ENCODE measurements at places on chromosomes 1 and 21.

DNA sequence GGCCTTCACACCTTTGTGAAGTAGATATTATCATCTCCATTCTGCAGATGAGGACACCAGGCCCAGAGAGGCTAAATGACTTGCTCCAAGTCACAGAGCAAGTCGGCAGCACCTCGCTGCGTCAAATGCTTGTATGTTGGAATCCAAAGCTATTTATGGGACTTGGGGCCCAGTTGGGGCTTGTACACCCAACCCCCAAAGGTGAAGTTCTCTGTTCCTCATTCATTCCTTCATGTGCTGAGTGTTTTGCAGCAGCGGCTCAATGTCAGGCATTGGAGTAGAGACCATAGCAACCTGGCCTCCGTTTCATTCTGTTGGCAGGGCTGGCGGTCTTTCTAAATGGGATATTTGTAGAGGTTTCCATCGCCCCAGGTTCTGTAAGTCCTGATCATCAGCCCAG lies 113.4 kb upstream of the SLC25A33 start:
- no peak for DNase-seq

GRCh38 chr1:154746622-154747299 lies 123.3 kb downstream of the KCNN3 start:
- DNase-seq: no peak

DNA sequence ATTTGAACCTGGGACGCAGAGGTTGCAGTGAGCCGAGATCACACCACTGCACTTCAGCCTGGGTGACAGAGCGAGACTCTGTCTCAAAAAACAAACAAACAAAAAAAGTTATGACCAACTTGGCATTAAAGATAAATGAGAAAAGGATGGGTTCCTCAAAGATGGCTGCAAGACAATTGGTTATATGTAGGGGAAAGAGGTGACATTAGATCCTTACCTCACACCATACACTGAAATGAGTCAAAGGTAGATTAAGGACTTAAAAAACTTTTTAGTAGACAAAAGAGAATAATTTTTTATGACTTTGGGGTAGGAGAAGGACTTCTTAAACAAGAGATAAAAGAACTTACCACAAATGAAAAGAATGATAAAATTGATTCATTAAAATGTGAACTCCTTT lies 74.5 kb downstream of the SYF2 start:
- no peak for DNase-seq

DNA sequence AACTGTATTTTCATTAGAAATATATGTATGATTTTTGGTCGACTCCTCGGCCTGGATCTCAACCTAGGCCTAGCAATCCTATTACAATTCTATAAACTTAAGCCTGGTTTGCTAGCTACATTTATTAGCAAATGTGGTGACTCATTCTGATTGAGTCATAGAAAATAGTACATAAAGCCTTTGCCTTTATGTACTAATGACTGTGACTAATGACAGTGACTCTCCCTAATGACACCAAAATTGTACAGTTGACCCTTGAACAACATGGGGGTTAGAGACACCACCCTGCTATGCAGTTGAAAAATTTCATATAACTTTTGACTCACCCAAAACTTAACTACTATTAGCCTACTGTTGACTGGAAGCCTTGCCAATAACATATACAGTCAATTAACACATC lies 78.9 kb downstream of the CLEC20A start:
- DNase-seq: no peak

- peak; percentile 66 for DNase-seq
Measured at GRCh38 chr21:31310750-31311149, 33.3 kb downstream of the TIAM1 start.

All from NCI-H1436 treated with DMSO at 0.1 percent for 48 hours (cell line).